ENCODE measurements at places on chromosomes 3 and 15.

DNA sequence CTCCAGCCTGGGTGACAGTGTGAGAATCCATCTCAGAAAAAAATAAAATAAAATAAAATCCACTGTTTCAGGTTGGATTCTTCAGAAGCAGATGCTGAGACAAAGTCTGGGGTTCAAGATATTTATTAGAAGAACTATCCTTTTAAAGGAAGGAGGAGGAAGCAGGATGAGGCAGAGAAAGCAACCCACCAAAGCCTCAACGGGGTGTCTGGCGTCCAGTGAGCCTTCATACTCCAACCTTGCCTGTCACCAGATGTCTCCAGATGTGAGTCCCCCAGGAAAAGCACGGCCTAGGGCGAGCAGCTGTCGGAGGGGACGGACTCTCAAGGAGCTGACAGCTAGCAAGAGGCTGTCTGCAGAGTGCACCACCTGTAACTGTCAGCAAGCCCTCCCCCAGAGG, 37.3 kb downstream of the MB21D2 start:
- no peak for DNase-seq

DNA sequence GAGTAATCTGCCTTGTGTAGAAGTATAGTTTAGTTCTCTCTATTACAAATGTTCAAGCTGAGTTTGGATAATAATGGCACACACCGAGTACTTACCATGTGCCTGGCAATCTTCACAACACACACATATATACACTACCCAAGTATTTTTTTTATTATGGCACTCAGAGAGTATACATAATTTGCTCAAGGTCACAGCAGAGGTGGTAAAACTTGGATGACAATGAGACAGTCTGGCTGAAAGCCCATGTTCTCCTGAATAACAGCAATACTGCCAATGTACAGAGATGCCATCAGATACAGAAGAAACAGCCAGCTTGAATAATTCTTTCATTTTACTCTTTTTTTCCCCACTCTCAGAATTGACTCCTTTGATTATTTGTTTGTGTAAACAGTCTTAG, 460.0 kb downstream of the CNTN6 start:
- DNase-seq = no peak

- no peak for DNase-seq
These were observed 33.5 kb downstream of the TKT start for GRCh38 chr3:53222183-53222901.

DNA sequence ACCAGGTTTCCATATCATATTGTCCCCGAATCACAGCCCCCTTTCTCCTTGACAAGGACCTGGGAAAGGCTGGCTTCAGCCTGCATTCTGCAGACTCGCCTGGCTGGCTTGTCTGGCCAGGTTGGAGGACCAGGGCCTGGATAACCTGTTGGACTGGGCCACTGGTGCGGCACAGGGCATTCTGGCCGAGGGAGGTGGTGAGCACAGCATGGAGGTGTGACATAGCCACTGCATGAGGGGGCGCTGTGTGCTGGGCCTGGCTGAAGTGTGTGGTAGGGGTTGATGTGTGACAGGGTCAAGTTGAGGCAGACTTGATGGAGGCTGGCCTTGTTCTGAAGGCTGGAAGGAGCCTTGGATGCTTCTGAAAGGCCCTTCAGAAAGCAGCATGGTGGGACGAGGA, 2.9 kb downstream of the ESYT3 start:
- DNase-seq = no peak

DNA sequence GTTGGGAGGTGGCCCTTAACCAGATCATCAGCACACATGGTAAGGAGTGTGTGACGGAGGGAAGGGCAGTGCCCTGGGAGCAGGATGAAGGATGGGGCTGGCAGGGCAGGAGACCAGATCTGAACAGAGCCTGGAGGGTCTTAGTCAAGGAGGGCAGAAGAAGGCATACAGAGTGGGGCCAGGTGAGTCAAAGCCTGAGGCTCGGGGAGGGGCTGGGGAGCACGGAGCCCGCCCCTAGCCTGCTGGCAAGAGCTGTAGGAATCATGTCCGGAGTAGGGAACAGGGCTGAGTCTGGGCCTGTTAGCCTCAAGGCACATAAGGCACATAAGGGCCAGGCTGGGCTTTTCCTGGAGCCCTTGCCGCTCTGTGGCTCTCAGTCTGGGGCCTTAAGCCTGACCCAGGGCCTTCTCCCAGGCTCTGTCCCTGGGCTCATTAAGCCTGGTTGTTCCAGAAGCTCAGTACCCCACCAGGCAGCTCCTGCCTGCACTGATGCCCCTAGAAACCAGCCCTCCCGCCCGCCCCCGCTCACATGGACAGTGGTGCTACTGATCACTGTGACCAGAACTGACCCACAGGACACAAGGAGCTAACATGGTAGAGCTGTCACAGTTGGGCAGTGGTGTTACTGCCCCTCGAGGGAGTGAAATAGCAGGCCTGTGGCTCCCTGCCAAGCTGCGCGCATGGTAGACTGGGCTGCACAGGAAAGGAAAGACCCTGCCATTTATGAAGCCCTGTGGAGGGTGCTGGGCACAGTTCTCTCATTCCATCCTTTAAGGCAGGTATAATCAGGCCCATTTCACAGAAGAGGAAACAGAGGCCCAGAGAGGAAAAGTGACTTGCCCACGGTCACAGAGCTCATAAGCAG, 14.6 kb downstream of the ISG20 start:
- peak; percentile 62 for DNase-seq

DNA sequence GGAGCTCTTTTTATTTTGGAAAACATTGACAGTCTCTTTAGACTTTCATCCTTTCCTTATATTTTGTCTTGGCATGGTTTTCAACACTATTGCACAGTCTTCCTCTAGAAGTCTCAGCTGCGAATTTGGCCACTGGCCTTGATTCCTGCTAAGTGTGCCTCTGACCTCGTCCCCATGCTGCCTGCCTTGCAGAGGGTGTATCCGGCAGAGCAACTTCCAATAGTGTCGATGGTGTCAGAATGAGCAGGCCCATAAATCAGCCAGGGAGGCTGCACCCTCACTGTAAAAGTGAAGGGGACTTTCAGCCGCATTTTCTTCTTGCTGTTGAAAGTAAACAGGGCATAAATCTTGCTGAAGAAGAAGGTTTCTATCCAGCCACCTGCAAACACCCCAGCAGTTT, 336.7 kb upstream of the TRIM42 start:
- no peak for DNase-seq

DNA sequence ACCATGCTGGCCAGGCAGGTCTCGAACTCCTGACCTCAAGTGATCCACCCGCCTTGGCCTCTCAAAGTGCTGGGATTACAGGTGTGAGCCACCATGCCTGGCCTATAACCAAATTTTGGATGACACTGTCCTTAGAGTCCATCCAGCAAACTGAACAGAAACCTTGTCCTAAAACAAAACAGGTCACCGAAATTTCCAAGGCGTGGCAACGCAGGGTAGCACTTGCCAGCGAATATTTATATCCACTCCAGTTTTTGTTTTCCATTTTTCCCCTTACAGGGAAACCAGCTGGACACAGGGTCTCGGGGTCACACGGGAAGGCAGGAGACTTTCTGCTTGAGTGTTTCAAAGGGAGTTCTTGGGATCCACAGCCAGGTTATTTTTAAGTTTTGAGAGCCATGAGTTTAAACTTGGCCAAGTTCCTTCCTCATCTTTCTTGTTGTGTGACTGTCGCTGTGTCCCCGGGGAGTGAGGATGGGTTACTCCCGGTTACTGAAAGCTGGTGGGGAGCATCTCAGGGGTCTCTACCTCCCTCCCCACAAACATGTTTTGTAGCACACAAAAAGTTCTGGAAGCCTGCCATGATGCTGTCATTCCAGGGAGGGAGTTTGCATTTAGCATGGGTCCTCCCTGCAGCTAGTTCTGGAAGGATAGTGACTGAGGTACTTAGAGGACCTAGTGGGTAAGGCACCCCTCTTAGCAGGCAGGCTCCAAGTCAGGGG, 12.6 kb downstream of the LIMD1 start:
- DNase-seq = no peak

- peak; percentile 31 for DNase-seq
These were observed 54.1 kb upstream of the CHRNB4 start for GRCh38 chr15:78695046-78695671.

DNA sequence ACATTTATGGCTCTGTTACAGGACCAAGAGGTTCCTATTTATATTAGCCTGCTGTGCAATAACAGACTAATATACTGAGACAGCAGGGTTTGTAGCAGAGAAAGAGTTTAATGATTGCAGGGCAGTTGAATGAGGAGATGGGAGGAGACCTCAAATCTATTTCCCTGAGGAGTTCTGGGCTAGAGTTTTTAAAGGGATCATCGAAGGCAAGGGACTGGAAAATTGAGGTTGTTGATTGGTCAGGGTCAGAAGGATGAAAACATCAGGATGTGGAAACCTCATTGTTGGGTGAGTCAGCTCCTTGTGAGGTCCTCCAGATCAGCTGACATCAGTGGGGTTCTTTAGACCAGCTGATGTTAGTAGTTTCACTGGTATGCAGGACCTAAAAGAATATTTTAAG, 60.6 kb upstream of the GOLGA8B start:
- no peak for DNase-seq

GRCh38 chr3:32302601-32303398, 64.3 kb downstream of the CMTM8 start:
- no peak for DNase-seq

GRCh38 chr3:117059067-117059955, 349.7 kb downstream of the TUSC7 start:
- DNase-seq = no peak

- DNase-seq = no peak
These were observed 257.1 kb downstream of the TUSC7 start for GRCh38 chr3:116966649-116967048.

- no peak for DNase-seq
These were observed 52.7 kb upstream of the TLE3 start for GRCh38 chr15:70150405-70150747.

- no peak for DNase-seq
These were observed 41.5 kb downstream of the WNT7A start for GRCh38 chr3:13838421-13838820.

Measured in coronary artery (tissue), 2 donors.